ENCODE measurements at places on chromosomes 1 and 21. TPM values are rescaled to one million over a fixed set of nuclear protein-coding genes. Genes with fewer than 3 reads are reported as not detected.
A peak's percentile ranks its signal among the peaks of the same experiment; 100 is the strongest.

DNA sequence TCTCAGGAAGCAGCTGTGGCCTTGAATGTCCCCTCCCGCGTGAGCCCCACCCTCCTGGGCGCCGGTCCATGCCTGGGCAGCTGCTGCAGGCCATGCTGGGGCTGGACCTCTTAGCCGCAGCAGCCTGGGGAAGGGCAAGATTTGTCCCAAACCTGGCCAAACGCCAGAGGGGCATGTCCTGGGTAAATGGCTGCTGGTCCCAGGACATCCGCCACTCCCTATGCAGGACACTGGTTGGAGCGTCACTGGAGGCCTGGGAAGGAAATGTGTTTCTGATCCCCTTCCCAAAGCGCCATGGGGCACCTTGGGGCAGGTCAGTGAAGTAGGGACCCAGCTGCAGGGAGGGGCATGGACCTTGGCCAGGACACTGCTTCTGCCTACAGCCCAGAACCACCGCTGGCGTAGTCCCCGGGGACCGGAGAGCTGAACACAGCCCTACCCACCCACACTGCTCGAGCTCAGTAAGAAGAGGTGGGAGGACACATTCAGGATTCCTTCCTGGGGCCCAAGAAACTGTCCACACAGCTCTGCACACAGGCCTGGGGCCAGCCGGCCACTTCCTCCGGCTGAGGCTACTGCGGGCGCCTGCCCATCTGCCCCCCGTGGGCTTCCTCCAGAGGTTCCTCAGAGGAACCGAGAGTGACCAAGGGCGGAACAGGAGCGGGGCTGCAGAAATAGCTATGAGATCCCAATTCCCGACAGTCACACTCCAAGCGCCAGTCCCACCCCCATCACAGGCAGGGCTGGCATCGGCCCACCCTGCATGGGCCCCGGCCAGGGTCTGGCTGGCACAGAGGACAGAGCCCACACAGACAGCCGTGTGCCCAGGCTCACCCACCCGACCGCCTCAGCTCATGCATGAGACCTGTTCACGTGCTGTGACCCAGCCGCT lies 10.8 kb upstream of the PLEKHG5 start:
- peaks cover 7% of the 10 kb centered on the region for H3K4me1 ChIP-seq
- no peaks in the 10 kb centered on the region for H3K36me3 ChIP-seq
- no peak for DNase-seq
- no peaks in the 10 kb centered on the region for H3K27me3 ChIP-seq

The NR1I3 gene
- total RNA-seq = not detected

- H3K4me3 ChIP-seq = no peak overlapping the region
- H3K36me3 ChIP-seq = no peaks in the 10 kb centered on the region
- H3K4me1 ChIP-seq = peaks cover 15% of the 10 kb centered on the region
- peaks cover 20% of the 10 kb centered on the region for H3K27me3 ChIP-seq
Observed at GRCh38 chr1:164562061-164562460, 3.1 kb downstream of the PBX1 start.

DNA sequence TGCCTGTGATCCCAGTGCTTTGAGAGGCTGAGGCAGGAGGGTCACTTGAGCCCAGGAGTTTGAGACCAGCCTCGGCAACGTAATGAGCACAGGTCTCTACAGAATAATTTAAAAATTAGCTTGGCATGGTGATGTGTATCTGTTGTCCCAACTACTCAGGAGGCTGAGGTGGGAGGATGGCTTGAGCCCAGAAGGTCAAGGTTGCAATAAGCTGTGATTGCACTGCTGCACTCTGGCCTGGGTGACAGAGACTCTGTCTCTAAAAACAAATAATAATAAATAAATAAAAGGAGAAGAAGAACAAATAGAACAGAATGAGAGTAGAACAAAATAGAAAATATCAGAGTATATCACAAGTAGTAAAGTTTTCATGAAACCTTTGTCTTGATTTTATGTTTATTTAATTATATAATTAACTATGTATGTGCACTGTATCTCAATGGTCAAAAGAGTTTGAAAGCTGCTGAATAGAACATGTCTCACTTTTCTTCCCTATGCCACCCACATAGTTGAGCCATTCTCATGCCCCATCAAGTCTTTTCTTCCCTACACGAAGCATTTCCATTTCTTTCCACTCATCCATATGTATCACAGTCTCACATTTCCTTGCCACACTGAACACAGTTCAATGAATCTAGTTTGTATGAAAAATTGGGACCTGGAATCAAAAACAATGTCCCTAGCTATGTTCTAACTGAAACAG lies 22.9 kb upstream of the APOBEC4 start:
- H3K27me3 ChIP-seq = no peaks in the 10 kb centered on the region
- no peak for DNase-seq
- H3K4me1 ChIP-seq = no peaks in the 10 kb centered on the region
- H3K36me3 ChIP-seq = no peaks in the 10 kb centered on the region
- no peak overlapping the region for H3K4me3 ChIP-seq
- H3K27ac ChIP-seq = no peak overlapping the region

DNA sequence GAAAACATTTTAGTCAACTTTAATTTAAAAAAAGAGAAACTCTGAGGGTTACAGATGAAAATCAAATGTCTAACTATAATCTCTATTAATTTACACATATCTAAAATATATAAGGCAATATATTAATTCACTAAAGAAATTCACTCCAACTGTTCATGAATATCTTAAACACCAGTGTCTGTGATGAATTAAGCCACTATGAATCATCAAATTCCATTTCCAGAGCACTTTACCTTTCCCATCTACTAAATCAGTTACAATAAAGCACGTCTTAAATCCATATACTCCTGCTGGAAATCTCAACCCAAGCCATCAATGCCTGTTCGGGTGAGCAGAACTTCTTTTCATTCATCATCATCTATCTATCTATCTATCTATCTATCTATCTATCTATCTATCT lies 4.3 kb downstream of the TAF5L start:
- H3K36me3 ChIP-seq = peaks cover 4% of the 10 kb centered on the region
- no peak for DNase-seq
- no peak overlapping the region for H3K27ac ChIP-seq
- no peak overlapping the region for H3K4me3 ChIP-seq

DNA sequence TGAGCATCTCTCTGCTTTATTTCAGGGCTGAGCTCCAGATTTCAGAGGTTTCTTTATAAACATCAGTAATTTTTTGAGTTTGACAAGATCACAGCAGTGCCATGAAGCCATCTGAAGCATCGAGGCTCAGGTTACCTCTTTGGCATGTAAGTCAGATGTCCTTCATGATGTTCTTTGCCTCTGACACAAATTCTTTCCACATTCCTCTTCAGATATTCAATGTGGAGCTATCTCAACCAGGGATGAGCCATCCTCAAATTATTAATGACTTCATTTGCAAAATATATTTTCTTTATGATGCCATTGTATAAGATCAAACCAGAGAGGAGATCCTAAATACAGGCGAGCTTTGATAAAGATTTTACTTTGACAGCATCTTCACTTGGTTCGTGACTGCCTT lies 256.7 kb downstream of the COL11A1 start:
- H3K27me3 ChIP-seq = no peaks in the 10 kb centered on the region
- H3K27ac ChIP-seq = no peak overlapping the region
- no peak overlapping the region for H3K4me3 ChIP-seq
- no peak for DNase-seq

- no peak for DNase-seq
- H3K36me3 ChIP-seq = no peaks in the 10 kb centered on the region
- H3K4me3 ChIP-seq = no peak overlapping the region
- no peak overlapping the region for H3K27ac ChIP-seq
- H3K4me1 ChIP-seq = peaks cover 5% of the 10 kb centered on the region
Observed at GRCh38 chr1:232560940-232561339, 69.0 kb downstream of the SIPA1L2 start.

GRCh38 chr1:56304975-56305374 lies 274.4 kb downstream of the PLPP3 start:
- no peaks in the 10 kb centered on the region for H3K27me3 ChIP-seq
- H3K27ac ChIP-seq = no peak overlapping the region
- no peaks in the 10 kb centered on the region for H3K4me1 ChIP-seq
- H3K36me3 ChIP-seq = no peaks in the 10 kb centered on the region
- no peak for DNase-seq

The FMO1 gene
- total RNA-seq = not detected

DNA sequence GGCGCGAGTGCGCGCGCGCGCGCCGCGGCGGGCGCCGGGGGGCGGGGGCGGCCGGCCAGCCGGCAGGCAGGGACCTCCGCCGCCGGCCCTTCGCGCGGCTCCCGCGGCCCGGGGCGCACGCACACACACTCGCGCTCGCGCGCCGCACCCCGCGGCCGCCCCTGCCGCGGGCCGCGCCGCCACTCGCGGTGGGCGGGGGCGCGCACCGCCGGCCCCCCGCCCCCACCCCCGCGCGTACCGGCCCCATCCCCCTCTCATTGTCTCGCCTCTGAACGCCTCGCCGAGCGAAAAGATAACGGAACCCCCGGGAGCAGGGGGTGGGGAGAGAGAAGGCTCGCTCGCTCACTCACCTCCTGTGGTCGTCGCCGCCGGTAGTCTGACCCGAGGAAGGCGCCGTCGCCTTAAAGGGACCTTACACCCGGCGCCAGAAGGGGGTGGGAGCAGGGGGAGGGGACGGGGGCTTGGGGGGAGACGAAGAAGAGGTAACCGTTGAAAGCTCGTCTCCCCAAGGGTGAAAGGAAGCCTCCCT lies 428 bp downstream of the POGZ start:
- no peaks in the 10 kb centered on the region for H3K36me3 ChIP-seq
- H3K27me3 ChIP-seq = no peaks in the 10 kb centered on the region
- peak; percentile 81 for DNase-seq
- H3K4me3 ChIP-seq = peak overlapping the region; percentile 59

GRCh38 chr1:229087906-229088305 lies 183.0 kb upstream of the RAB4A start:
- H3K27me3 ChIP-seq = no peaks in the 10 kb centered on the region
- no peak for DNase-seq
- peaks cover 10% of the 10 kb centered on the region for H3K4me1 ChIP-seq
- H3K36me3 ChIP-seq = no peaks in the 10 kb centered on the region

DNA sequence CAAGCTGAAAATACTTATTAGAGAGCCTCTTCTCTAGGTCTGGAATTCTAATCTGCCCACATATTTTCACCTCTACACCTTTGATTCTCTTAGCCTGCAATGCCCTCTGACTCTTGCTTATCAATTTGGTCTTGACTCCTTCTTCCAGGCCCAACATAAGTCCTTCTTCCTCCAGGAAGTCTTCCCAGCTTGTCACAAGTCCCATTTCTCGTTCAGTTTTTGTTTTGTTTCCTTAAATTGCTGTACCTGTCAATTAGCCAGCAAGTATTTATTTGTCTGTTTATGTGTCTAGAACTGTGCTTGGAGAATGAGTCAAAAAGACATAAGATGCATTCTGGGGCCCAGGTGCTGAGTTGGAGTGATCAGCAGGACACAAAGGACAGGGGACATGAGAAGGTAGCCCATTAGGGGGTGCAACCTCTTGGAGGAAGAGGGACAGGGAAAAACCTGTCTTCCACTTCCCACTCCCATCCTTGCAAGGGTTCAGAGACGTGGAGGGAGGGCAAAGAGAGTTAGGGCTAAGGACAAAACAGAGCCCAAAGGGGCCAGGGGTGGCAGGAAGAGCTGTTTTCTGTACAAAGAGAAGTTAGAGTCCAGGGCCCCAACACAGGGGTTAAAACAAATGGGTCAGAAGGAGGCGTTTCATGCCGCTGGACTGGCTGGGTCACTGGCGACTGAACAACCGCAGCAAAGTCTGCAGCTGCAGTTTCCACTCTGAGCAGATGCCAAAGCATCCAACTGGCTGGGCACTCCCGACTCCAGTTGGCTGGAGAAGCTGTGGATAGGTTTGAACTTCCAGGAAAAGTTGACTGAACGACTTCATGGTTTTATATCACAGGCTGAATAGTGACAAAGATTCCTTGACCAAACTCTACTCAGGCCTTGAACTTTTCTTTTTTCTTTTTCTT lies 10.7 kb upstream of the CNR2 start:
- no peaks in the 10 kb centered on the region for H3K27me3 ChIP-seq
- no peak for DNase-seq
- H3K4me1 ChIP-seq = peaks cover 12% of the 10 kb centered on the region
- no peaks in the 10 kb centered on the region for H3K36me3 ChIP-seq
- H3K27ac ChIP-seq = no peak overlapping the region

The FAM177B gene
- 19.9 TPM for total RNA-seq

GRCh38 chr1:80278936-80279335 lies 1272.4 kb upstream of the ADGRL4 start:
- no peak overlapping the region for H3K4me3 ChIP-seq
- no peak for DNase-seq
- no peak overlapping the region for H3K27ac ChIP-seq
- H3K4me1 ChIP-seq = no peaks in the 10 kb centered on the region
- no peaks in the 10 kb centered on the region for H3K27me3 ChIP-seq
- no peaks in the 10 kb centered on the region for H3K36me3 ChIP-seq

GRCh38 chr1:204338997-204339396 lies 20.7 kb downstream of the PLEKHA6 start:
- no peaks in the 10 kb centered on the region for H3K36me3 ChIP-seq
- no peak for DNase-seq

The ZNHIT6 gene
- total RNA-seq = 16.3 TPM

The TP73 gene
- 2.0 TPM for total RNA-seq

The WNT2B gene
- total RNA-seq = 5.9 TPM

The MANEAL gene
- 7.8 TPM for total RNA-seq

The CD48 gene
- total RNA-seq = 255 TPM

GRCh38 chr1:26598890-26599289 lies 69.3 kb downstream of the RPS6KA1 start:
- H3K4me3 ChIP-seq = no peak overlapping the region
- H3K27ac ChIP-seq = no peak overlapping the region
- H3K4me1 ChIP-seq = peaks cover 5% of the 10 kb centered on the region
- no peak for DNase-seq
- no peaks in the 10 kb centered on the region for H3K36me3 ChIP-seq

DNA sequence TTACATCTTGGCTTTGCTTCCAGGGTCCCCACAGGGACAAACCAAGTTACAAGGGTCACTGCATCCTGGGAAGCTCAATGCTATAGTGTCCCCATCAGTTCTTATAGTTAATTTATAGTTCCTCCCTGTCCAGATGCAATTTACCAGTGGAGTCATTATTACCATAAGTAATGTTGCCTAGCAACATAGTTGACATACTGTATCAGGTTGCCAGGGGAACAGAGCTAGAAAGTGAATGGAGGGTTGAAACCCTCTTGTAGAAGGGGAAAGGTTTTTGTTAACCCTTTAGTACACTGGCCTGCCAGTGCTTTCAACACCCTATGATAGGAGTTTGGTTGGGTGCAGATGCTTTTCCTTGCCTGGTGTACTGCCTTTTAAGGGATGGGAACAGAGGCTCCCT lies 34.3 kb upstream of the TTC4 start:
- H3K27me3 ChIP-seq = no peaks in the 10 kb centered on the region
- no peaks in the 10 kb centered on the region for H3K36me3 ChIP-seq
- no peak overlapping the region for H3K4me3 ChIP-seq
- no peaks in the 10 kb centered on the region for H3K4me1 ChIP-seq
- H3K27ac ChIP-seq = no peak overlapping the region

The PHTF1 gene
- total RNA-seq = 25.7 TPM

GRCh38 chr1:175788586-175789252 lies 45.3 kb upstream of the TNR start:
- H3K4me1 ChIP-seq = no peaks in the 10 kb centered on the region
- no peaks in the 10 kb centered on the region for H3K27me3 ChIP-seq
- H3K27ac ChIP-seq = no peak overlapping the region
- no peak for DNase-seq

- peak; percentile 58 for DNase-seq
- no peak within 1 kb of the TSS for H3K27ac ChIP-seq
- no peaks in the 10 kb centered on the region for H3K36me3 ChIP-seq
- H3K4me1 ChIP-seq = peaks cover 14% of the 10 kb centered on the region
- peaks cover 27% of the 10 kb centered on the region for H3K27me3 ChIP-seq
Observed at GRCh38 chr1:56644919-56645676, at the start of gene PRKAA2. PRKAA2 (plus strand) TSS chr1:56645314; CDS start chr1:56645388, 74 bp downstream.

GRCh38 chr1:236685917-236686814 lies at the start of gene ACTN2:
ACTN2 (plus strand) TSS chr1:236686499; CDS start chr1:236686674, 175 bp downstream.
- H3K4me3 ChIP-seq = no peak within 1 kb of the TSS
- H3K4me1 ChIP-seq = peaks cover 14% of the 10 kb centered on the region
- DNase-seq = peak; percentile 51

The DENND1B gene
- total RNA-seq = 24.8 TPM

Data from B cell (primary cell).